NCI-H146 (cell line): ENCODE measurements at places on chromosomes 4 and X.

- no peak for DNase-seq
Measured at GRCh38 chrX:142095651-142096245, 109.3 kb downstream of the MAGEC2 start.

- DNase-seq, result no peak
Measured at GRCh38 chr4:78928835-78929234, 10.4 kb downstream of the PAQR3 start.

- DNase-seq, result no peak
Measured at GRCh38 chr4:78606035-78606434, 54.5 kb downstream of the ANXA3 start.

DNA sequence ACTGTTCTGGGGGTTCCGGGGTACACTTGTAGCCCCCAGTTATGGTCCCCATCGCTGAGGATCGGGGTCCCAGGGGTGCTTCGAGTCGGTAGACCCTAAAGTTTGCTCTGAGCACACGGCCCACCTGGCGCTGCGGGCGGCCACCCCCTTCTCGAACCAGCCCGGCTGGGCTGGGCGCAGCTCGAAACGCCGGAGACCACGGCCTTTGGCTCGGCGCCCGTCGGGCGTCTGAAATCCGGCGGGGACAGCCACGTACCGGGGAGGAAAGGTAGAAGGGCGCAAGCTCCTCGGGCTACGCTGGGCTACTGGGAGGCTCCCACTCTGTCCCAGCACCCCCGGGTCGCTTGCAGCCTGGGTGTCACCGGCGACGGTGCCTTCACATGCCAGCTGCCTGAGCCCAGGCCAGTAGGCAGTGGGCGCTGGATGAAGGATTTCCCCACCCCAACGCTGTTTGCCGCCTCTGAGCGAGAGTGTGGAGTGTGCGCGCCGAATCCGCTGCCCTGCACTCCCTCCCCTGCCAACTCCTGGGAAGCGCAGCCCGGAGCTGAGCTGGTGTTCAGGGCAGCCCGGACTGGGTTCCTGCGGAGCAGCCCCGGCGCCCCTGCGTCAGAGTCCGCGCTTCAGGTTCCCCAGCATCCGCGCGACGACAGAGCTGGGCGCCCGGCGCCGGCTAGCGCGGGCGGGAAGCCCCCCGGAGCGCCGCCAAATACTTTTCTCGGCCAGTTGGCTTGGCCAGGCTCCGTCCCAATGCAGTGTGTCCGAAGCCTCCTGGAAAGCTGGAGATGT is 637 bp downstream of the MAMLD1 start:
- DNase-seq, result no peak

DNA sequence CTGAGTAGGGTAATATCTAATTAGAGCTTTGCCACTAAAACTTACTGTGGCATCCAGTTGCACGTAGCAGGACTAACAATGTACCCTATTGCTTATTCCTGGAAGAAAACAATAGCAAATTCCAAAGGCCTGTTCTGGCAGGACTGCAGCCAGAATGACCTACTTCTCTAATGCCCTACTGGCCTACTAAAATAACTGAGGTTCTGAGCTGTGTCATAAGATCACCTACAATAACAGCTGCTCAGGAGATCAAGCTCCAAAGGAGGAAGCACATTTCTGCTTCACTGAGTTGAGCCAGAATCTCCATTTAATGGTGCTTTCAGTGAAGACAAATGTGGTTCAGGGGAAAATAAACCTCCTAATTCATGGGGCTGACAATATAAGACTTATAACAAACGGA is 42.2 kb upstream of the CXCL8 start:
- no peak for DNase-seq

GRCh38 chr4:133440404-133440803 is 291.3 kb downstream of the PCDH10 start:
- no peak for DNase-seq
